Activated T-helper 1 cell treated with anti-CD3 and anti-CD28 coated beads, Interleukin-12 subunit alpha, Interleukin-12 subunit beta, Interleukin-2, Interleukin-4 antibody, amounts not matched to agents 30 ng/mL and 10 ng/mL and 1 ng/mL, durations not matched to agents 14 hours and 24 hours and 36 hours (primary cell): ENCODE measurements at places on chromosomes 2 and 18.

DNA sequence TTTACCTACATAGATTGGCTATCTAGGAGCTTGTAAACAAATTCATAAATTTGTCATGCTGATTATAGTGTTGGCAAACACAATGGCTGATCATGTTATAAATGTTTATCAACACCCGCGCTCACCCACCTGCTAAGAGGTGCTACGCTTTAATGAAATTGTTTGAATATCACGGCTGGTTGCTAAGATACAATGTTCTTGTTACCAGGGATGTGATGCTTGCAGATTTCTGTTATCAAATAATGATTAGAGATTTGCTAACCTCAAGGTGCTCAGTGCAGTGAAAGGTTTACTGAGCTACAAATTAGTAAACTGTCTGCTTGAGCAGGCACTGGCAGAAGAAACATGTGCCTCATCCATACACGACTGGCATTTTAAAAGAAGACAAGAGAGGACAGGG lies 160.0 kb upstream of the ZEB2 start:
- no peaks in the 10 kb centered on the region for H3K4me1 ChIP-seq
- H3K27me3 ChIP-seq, result no peaks in the 10 kb centered on the region
- H3K4me3 ChIP-seq, result no peak overlapping the region
- H3K27ac ChIP-seq, result no peak overlapping the region
- DNase-seq, result no peak

DNA sequence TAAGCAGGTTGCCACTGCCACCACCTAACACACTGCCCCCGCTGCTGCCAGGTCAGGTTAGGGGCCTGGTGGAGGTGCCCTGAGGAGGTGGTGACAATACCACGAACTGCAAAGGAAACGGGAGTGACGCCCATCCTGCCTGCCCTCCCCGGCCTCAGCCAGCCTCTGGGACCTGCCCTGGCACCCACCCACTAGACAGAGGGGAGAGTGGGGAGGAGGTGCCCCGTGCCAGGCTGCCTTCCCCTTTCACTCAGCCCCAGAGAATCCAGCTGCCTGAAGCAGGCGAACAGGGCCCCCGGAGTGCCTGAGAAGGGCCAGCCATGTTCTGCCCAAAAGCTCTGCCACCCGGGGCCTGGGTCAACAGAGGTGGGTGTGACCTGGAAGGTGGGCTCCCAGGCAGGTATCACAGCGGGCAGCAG lies 44.5 kb upstream of the FOSL2 start:
- no peak overlapping the region for H3K4me3 ChIP-seq
- H3K36me3 ChIP-seq, result no peaks in the 10 kb centered on the region
- no peak overlapping the region for H3K27ac ChIP-seq
- no peak for DNase-seq
- H3K4me1 ChIP-seq, result peaks cover 21% of the 10 kb centered on the region
- H3K27me3 ChIP-seq, result no peaks in the 10 kb centered on the region

DNA sequence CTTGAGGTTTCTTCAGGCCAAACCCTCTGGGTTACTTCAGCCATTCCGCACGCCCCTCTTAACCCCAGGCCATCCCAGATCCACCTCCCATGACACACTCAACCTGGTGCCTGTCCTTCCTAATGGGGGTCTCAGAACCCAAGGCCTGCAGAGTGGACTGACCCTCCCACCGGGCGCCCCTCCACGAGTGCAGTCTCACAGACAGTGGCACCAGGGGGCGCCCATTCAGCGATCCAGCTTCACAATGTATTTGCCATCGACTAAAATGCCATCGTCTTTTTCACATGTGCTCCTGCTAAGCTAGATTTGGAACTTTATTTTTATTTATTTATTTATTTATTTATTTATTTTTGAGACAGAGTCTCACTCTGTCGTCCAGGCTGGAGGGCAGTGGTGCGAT lies 38.5 kb downstream of the INPP5D start:
- H3K36me3 ChIP-seq, result peaks cover 36% of the 10 kb centered on the region
- no peak overlapping the region for H3K27ac ChIP-seq
- no peak for DNase-seq
- H3K4me3 ChIP-seq, result no peak overlapping the region

- H3K4me3 ChIP-seq, result no peak overlapping the region
- peak overlapping the region; percentile 77 for H3K27ac ChIP-seq
- H3K36me3 ChIP-seq, result peaks cover 32% of the 10 kb centered on the region
- no peak for DNase-seq
- peaks cover 55% of the 10 kb centered on the region for H3K4me1 ChIP-seq
These were observed 90.7 kb downstream of the DPP4 start for GRCh38 chr2:161983331-161983651.

GRCh38 chr2:99672766-99673350 lies 183.0 kb upstream of the REV1 start:
- no peaks in the 10 kb centered on the region for H3K4me1 ChIP-seq
- H3K4me3 ChIP-seq, result no peak overlapping the region
- no peaks in the 10 kb centered on the region for H3K27me3 ChIP-seq

GRCh38 chr18:48090702-48091101 lies 160.2 kb upstream of the SMAD2 start:
- no peaks in the 10 kb centered on the region for H3K36me3 ChIP-seq
- no peak overlapping the region for H3K27ac ChIP-seq
- H3K27me3 ChIP-seq, result peaks cover 4% of the 10 kb centered on the region
- no peaks in the 10 kb centered on the region for H3K4me1 ChIP-seq
- no peak overlapping the region for H3K4me3 ChIP-seq

GRCh38 chr2:42663828-42664227 lies 95.4 kb downstream of the MTA3 start:
- no peak overlapping the region for H3K27ac ChIP-seq
- H3K36me3 ChIP-seq, result peaks cover 6% of the 10 kb centered on the region
- H3K4me1 ChIP-seq, result peaks cover 13% of the 10 kb centered on the region
- H3K27me3 ChIP-seq, result no peaks in the 10 kb centered on the region
- no peak overlapping the region for H3K4me3 ChIP-seq

DNA sequence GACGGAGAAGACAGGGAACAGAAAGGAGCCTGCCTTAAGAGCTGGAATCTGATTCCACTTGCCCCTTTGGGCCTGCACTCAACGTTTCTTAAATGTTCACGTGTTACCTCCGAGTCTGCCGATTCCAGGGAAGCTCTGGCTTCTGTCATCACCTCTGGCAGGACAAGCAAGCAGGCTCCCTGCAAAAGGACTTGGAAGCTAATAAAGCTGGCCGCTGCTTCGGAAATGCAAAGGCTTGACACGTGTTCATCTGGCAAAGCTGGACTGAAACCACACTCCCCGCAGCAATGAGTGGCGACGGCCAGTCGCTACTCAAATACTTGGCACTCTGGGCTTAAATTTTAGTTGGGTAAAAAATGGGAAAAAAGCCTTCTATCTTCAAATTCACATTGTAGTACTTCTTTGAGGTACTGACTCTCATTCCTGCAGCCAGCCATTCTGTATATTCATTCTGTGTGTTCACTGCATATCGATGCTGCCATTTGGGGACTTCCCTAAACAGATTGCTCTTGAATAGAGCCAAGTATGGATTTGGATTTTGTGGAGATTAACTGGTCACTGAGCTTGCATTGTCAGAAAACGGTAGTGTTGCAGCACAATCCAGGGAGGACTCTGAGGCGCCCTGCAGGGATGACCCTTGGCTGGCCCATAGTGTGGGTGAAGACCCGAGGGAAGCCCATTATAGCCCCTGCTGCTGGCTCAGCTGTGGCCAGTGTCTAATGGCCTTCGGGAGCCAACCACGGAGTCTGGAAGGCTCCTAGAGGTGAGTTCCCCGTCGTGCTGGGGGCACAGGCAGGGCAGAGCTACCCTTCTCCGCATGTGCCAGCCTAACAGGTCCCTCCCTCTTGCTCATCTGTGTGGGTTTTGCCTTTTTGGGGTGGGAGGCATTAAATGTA lies 231.5 kb downstream of the PRKCE start:
- H3K4me3 ChIP-seq, result no peak overlapping the region
- H3K27me3 ChIP-seq, result no peaks in the 10 kb centered on the region
- H3K27ac ChIP-seq, result no peak overlapping the region
- no peak for DNase-seq
- H3K4me1 ChIP-seq, result no peaks in the 10 kb centered on the region
- H3K36me3 ChIP-seq, result peaks cover 1% of the 10 kb centered on the region

GRCh38 chr2:212628586-212628985 lies 90.0 kb upstream of the ERBB4 start:
- no peak overlapping the region for H3K27ac ChIP-seq
- no peaks in the 10 kb centered on the region for H3K27me3 ChIP-seq
- H3K4me1 ChIP-seq, result no peaks in the 10 kb centered on the region
- H3K36me3 ChIP-seq, result no peaks in the 10 kb centered on the region

DNA sequence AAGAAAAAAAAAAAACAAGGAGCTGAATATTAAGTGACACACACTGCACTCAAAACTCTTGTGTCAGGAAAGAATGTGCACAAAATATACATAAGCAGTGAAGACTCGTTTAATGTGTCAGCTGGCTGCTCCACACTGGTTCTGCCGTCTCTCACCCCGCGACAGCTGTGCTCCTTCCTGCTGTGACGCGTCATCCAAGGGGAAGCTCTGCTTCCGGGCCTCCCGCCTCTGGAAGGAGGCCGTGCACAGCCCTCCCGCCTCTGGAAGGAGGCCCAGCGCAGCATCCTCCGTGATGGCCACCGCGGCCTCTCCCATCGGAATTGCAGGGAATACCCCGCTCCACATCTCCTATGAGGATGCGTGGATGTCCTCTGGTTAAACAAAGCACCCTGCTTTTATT lies 151.0 kb downstream of the HDAC4 start:
- no peak overlapping the region for H3K4me3 ChIP-seq
- no peak for DNase-seq
- no peak overlapping the region for H3K27ac ChIP-seq
- peaks cover 2% of the 10 kb centered on the region for H3K27me3 ChIP-seq
- peaks cover 44% of the 10 kb centered on the region for H3K36me3 ChIP-seq

DNA sequence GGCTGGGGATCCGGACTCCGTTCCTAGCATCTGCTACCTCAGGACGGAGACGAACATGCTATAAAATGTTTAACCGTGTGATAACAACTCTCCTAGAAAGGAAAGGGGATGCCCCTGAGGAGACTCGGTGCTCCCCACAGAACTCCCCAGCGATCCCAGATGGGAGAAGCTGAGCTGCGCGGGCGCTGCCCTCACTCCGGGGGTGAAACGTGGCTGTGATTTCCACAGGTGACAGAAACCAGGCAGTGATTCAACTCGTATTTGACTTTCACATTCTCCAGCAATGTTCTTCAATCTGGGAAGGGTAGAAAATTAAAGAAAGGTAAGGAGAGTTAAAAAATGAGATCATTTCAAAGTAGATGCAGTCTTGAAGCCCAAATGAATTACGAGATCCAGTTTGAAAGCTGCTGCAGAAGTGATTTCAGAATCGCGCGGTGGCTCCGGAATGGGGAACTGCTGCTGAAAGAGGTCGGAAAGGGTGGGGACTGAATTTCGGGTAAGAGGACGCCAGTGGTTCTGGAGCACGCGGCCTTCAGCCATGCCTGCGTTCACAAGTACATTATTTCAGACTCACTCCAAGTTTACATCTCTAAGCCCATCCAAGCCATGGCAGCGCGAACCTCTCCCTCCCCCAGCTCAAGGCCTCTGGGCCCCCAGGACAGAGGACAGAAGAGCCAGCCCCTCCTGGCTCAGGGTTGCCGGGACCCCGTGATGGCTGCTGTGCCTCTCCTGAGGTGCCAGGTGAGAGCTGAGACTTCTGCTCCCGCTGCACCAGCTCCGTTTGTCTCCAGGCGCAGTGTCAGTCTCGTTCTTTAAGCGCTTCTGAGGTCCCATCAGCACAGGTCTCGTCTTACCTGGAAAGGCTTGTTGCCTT lies 39.5 kb downstream of the ADNP2 start:
- peaks cover 10% of the 10 kb centered on the region for H3K4me1 ChIP-seq
- H3K4me3 ChIP-seq, result peak overlapping the region; percentile 86
- H3K27me3 ChIP-seq, result peaks cover 3% of the 10 kb centered on the region
- DNase-seq, result no peak
- H3K27ac ChIP-seq, result no peak overlapping the region

DNA sequence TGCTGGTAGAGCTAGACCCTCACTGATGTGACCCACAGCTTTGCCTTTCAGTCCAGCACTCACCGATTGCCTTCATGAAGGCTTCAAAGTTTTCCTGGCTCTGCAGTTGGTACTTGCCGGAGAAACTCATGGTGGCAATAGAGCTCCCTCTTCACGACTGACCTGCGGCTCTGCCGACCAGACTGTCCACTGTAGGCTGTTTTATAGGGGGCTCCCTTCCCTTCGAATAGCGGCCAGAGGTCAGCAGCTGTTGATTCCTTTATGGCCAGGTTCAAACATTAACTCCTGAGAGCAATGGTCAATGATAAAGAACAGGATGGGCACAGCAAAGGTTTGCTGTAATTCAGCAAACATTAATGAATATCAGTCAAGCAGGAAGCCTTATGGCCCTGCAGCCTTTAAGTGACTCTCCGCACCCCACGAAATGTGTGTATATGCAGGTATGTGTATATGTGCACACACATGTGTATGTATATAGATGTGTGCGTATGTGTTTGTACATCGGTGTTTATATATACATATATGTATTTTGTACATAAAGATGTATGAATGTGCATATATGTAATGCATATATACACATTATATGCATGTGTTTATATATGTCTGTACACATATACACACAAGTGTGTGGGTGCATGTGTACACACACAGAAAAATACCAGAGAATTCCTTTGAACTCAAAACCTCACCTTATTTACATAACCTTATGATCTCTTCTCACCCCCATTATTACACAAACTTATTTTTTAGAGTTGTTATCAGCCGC lies at the start of gene FABP1:
Gene FABP1 (minus strand): TSS at position 175 of the 766 bp plus-strand sequence. CDS start 45 bp downstream, at position 130.
- no peak within 1 kb of the TSS for H3K4me3 ChIP-seq
- H3K4me1 ChIP-seq, result no peaks in the 10 kb centered on the region
- H3K27ac ChIP-seq, result no peak within 1 kb of the TSS
- H3K36me3 ChIP-seq, result no peaks in the 10 kb centered on the region

DNA sequence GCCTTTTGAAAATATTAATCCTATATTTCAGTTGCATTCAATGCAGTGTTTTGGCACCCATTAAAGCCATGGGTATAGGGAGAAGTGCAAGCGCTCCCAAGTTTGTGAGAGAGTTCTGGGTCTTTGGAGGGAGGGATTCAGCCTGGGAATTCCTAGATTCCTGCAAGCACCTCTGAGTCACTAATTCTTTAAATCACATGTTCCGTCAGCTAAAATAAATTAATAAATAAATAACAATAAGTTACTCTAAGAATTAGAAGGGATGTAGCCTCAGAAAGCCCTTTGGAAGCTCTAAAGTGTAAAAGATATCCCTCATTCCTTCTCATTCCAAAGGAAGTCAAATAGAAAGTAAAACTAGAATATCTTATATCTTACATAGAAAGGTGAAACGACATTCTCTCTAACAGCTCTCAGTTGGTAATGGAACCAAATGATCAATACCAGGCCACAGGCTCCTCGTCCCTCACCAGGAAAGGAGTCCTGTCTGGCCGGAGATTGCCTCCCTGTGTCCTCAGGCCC lies 222.4 kb upstream of the RBBP8 start:
- H3K4me1 ChIP-seq, result no peaks in the 10 kb centered on the region
- H3K4me3 ChIP-seq, result no peak overlapping the region
- H3K36me3 ChIP-seq, result no peaks in the 10 kb centered on the region

DNA sequence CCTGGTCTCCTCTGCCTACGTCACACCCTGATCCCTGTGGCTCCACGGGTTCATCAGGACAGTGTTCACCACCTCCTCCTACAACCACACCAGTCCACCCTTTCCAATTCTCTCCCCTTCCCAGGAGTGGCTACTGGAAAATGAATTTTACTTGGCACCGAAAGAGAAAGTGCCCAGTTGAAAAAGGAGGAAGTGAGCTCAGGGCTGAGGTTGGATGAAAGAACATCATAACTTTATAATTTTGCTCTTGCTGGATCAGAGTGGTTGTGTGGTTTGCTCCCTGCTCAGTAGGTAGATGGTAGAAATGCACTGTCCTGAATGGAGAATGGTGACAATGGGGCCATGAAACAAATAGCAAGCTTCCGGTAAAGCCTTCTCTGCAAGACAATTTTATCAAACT lies 140.3 kb upstream of the DDX18 start:
- peaks cover 4% of the 10 kb centered on the region for H3K27me3 ChIP-seq
- no peaks in the 10 kb centered on the region for H3K4me1 ChIP-seq
- no peaks in the 10 kb centered on the region for H3K36me3 ChIP-seq
- H3K27ac ChIP-seq, result no peak overlapping the region
- H3K4me3 ChIP-seq, result no peak overlapping the region

- no peak overlapping the region for H3K4me3 ChIP-seq
- no peak overlapping the region for H3K27ac ChIP-seq
These were observed 57.3 kb downstream of the CPO start for GRCh38 chr2:206996556-206997065.
